ENCODE measurements at places on chromosomes 4 and X. TPM values are rescaled to one million over a fixed set of nuclear protein-coding genes. Genes with fewer than 3 reads are reported as not detected.

CXCL13 gene
- not detected for total RNA-seq

TRIM60 gene
- not detected for total RNA-seq

KLHL2 gene
- 21.0 TPM for total RNA-seq

IL21 gene
- total RNA-seq, result not detected

GDPD2 gene
- total RNA-seq, result not detected

CT45A9 gene
- total RNA-seq, result not detected

FREM3 gene
- not detected for total RNA-seq

IGFBP7 gene
- not detected for total RNA-seq

COX7B2 gene
- not detected for total RNA-seq

USP17L22 gene
- not detected for total RNA-seq

MCUB gene
- total RNA-seq, result 153 TPM

NAP1L5 gene
- 2.0 TPM for total RNA-seq

C4orf50 gene
- not detected for total RNA-seq

NWD2 gene
- total RNA-seq, result not detected

CAMK2D gene
- 33.9 TPM for total RNA-seq

ODAM gene
- not detected for total RNA-seq

ERVMER34-1 gene
- total RNA-seq, result not detected

FDCSP gene
- not detected for total RNA-seq

MAGEA9B gene
- not detected for total RNA-seq

FAM50A gene
- total RNA-seq, result 49.2 TPM

HOPX gene
- total RNA-seq, result 5.9 TPM

TLR3 gene
- 0.36 TPM for total RNA-seq

CT45A3 gene
- total RNA-seq, result not detected

CLCN4 gene
- total RNA-seq, result 0.42 TPM

FRMPD4 gene
- total RNA-seq, result not detected

GRID2 gene
- not detected for total RNA-seq

STS gene
- total RNA-seq, result 0.52 TPM

PHOX2B gene
- total RNA-seq, result not detected

ATP8A1 gene
- total RNA-seq, result 106 TPM

ELK1 gene
- total RNA-seq, result 36.4 TPM

AMBN gene
- total RNA-seq, result not detected

BST1 gene
- 0.49 TPM for total RNA-seq

ENPEP gene
- total RNA-seq, result not detected

TNIP2 gene
- total RNA-seq, result 48.1 TPM

LONRF3 gene
- 7.5 TPM for total RNA-seq

CNGA2 gene
- not detected for total RNA-seq

SPON2 gene
- total RNA-seq, result 16.5 TPM

ADGRG4 gene
- not detected for total RNA-seq

RASL11B gene
- total RNA-seq, result 0.73 TPM

EVC gene
- total RNA-seq, result not detected

IGBP1 gene
- 65.1 TPM for total RNA-seq

Data from naive thymus-derived CD8-positive, alpha-beta T cell (primary cell).